NCI-H1092 (cell line): ENCODE measurements at places on chromosomes 3 and 15.

DNA sequence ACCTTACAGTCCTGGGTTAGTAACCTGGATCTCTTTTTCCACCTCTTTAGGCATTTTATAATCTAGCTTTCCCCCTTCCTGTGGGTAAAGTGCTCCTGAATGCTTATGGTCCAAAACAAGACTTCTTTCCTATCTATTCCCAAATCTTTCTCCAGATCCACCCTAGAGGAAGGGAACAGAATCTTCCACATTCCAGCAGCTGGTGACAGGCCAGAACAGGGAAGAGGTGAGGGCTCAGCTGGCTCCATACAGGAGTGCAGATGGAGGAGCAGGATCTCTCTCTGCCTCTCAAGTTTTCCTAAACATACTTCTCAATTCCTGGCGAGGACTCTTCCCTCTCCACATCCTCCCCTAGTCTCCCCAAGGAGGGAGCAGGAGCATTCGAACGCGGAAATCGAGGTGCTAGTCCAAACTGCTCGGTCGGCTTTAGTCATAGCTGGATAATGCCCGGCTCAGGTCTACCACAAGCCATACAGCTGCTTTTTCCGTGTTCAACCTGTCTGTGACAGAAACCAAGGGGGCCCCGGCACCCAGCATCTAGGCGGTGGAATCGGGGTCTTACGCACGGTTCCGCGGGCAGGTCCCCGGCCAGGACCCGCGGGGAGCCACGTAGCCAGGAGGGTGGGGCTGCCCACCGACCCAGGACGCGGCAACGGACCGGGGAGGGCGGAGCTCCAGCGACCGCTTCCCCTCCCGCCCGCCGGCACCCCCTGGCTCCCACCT, 4.0 kb downstream of the RASSF1 start:
- DNase-seq, result no peak

GRCh38 chr15:60762638-60763037, 283.7 kb upstream of the ICE2 start:
- no peak for DNase-seq

DNA sequence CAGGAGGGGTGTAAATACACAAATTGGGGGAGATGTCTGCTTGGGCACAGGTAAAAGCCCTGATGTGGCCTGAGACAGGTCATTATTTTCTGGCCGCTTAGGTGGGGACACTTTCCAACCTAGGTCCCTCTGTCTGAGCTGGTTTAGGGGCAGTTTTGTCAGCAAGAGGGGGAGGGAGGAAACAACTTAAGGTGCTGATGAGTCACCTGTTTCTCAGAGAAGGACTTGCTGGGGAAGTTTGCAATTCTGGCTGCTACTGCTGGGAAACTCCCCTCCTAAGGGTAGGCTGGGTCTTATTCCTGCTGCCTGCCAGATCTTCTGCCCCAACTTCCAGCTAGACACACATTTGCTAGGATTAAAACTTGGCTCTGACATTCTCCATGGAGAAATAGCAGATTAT, 4.8 kb upstream of the RHOV start:
- no peak for DNase-seq

- no peak for DNase-seq
These were observed 3.6 kb downstream of the RNF168 start for GRCh38 chr3:196499807-196500524.

- DNase-seq, result no peak
These were observed 489.0 kb upstream of the CDIN1 start for GRCh38 chr15:36090286-36090946.

- no peak for DNase-seq
These were observed 1.3 kb downstream of the HHLA2 start for GRCh38 chr3:108297647-108298046.

- DNase-seq, result no peak
These were observed 185.2 kb upstream of the GADL1 start for GRCh38 chr3:31079689-31080088.

- DNase-seq, result no peak
These were observed 175.0 kb downstream of the CFAP20DC start for GRCh38 chr3:58874795-58875194.

GRCh38 chr3:62414786-62415185, 41.4 kb upstream of the FEZF2 start:
- no peak for DNase-seq

- DNase-seq, result no peak
These were observed 66.7 kb upstream of the PRICKLE2 start for GRCh38 chr3:64291956-64292355.

DNA sequence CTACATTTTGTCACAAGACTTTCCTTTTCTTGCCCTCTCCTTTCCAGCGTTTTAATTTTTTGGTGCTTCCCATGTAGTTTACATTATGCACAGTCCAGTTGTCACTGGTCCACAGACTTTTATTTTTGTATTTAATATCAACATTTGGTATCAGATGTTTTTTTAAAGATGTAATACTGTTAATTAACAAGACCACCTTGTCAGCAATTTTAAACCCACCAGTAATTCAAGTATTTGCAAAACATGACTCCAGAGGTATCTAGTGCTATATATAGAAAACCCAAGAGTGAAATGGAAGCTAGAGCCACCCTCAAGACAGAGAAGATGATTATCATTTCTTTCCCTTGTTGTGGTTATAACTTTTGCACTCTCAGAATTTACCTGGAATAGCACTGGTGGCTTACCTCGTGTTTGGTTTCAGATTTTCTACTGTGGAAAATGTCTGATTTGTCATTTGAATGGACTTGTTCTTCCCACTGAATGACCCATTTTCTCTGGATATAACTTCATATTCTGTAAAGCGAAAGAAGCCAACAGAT, 56.2 kb downstream of the TFG start:
- no peak for DNase-seq

DNA sequence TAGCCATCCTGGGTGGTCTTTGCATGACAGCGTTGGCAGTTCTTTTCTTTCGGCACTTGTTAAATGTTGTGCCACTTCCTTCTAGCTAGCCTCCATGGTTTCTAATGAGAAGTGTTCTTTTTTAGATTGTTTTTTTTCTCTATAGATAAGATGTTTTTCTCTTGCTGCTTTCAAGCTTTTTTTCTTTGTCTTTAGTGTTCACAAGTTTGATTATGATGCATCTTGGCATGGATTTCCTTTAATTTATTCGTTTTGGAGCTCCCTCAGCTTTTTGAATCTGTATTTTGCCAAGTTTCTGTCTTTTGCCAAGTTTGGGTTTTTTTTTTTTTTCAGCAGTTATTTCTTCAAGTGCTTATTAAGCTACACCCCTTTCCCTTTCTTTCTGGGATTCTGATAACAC, 53.1 kb downstream of the TM2D3 start:
- DNase-seq, result no peak

GRCh38 chr3:126053949-126054569, 29.9 kb downstream of the SLC41A3 start:
- no peak for DNase-seq

GRCh38 chr3:152056987-152057386, 183.5 kb downstream of the SUCNR1 start:
- no peak for DNase-seq

DNA sequence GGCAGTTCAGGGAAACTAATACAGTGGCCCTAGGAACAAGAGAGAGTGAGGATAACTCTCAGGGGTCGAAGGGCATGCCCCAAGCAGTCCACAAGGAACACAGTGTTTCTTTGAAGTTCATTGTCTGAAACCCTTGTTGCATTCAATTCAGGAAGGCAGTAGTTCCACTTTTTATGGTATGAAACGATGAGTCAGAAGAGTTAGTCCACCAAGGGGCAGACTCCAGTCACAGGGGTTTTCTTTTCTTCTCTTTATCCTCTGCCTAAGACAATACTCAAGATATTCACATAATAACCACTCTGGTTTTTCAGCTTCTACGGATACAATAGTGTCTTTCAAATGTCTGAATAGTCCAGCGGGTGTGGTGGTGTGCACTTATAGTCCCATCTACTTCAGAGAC, 23.7 kb upstream of the TICRR start:
- DNase-seq, result no peak
